ENCODE measurements at places on chromosomes 13 and 19. TPM values are rescaled to one million over a fixed set of nuclear protein-coding genes. Genes with fewer than 3 reads are reported as not detected.

DNA sequence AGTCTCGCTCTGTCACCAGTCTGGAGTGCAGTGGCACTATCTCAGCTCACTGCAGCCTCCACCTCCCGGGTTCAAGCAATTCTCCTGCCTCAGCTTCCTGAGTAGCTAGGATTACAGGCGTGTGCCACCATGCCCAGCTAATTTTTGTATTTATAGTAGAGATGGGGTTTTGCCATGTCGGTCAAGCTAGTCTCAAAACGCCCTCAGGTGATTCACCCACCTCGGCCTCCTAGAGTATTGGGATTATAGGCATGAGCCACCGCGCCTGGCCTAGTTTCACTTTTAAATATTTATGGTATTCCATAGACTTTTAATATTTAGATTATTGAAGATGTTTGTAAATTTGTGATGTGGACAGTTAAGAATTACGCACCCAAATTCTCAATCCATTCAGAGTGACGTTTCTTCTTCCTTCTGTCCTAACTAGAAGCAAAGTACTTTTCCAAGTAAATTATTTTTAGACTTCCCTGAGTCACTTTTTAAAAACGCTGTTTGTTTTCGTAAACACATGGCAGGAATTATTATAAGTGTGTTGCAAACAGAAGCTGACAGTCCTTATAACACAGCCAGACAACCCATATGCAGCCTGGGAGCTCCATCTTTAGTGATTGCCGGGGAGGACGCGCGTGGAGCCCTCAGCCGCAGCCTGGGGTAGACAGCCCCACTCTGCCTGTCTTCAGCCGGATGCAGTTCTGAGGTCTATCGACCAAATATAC, 131.7 kb downstream of the ATP11A start:
- no peak for DNase-seq

GRCh38 chr19:38799104-38799503, 10.1 kb downstream of the LGALS7B start:
- no peak for DNase-seq

DNA sequence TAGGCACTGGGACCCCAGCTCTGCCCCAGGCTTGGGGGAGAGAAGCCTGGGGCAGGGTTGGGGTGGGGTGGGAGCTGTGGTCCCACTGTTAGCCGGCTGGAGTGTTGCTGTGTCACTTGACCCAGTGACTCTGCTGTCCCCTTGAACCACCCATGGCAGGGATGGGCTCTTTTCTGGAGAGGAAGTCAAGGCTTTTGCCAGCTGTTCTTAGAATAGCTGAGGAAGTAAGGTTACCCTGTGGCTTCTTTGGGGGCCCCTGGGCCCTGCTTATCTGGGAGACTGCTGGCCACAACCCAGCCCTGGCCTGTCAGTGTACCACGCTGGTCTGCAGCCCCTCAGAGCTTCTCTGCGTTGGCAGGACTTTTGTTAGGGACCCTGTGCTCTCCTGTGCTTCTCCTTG, 9.1 kb downstream of the PNPLA6 start:
- no peak for DNase-seq

GRCh38 chr13:50241479-50241878, 226.2 kb downstream of the KCNRG start:
- no peak for DNase-seq

GRCh38 chr13:95797016-95797415, 120.1 kb downstream of the DNAJC3 start:
- DNase-seq, result no peak

Gene PTGER1
- total RNA-seq, result 3.0 TPM
